Esophagus squamous epithelium (tissue), 5 donors: ENCODE measurements at places on chromosomes 4 and X.

DNA sequence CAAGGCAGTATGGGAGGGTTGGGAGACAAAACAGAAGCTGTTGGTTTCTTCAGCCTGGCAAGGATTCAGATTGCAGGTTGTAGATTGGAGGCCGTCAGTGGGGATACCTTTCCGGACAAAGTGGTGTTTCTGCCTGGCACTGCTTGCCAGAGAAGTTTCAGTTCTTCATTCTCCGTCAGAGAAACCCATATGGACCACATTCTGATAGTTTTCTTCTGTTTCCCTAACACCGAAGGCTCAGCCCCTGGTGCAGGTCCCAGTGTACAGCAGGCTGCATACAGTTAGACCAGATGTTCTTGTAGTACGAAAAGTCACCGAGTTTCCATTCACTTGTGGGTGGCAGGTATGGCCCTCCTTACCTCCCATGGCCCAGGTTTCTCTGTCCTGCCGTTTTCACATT, 107.3 kb downstream of the PTTG2 start:
- no peak for DNase-seq

GRCh38 chr4:15303052-15303641, 124.7 kb upstream of the C1QTNF7 start:
- DNase-seq, result no peak

DNA sequence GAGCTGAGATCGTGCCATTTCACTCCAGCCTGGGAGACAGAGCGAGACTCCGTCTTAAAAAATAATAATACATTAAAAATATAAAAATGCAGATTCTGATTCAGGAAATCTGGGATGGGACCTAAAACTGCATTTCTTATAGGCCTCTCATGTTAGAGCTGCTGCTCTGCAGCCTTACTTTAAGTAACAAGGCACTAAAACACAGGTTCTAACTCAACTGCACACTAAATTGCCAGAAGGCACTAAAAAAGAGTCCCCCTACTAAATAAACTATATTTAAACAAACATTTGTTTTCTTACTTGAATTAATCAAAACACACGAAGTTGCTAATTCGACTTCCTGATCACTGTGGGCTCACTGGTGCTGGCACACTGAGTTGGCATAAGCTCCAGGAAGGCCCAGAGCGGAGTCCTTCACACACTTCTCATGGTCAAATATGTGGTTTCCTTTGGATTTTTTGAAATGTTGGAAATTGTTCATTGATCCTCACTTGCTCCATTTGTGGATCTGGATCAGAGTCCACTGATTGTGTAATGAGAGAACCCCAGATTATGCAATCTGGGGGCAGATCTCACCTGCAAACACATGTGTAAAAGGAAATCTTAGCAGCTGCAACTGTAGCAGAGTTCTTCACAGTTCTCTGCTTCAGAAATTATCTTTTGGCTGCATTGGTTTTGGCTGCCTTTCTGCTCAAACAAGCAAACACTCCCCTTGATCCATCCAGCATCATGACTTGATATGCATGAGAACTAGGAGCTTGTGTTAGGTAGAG, 59.3 kb downstream of the AFF1 start:
- DNase-seq, result no peak

- DNase-seq, result no peak
Measured at GRCh38 chr4:45944000-45944399, 179.9 kb downstream of the GABRG1 start.

- no peak for DNase-seq
Measured at GRCh38 chrX:13808865-13809264, 8.0 kb downstream of the GPM6B start.

GRCh38 chr4:52172166-52172565, 121.1 kb downstream of the SPATA18 start:
- no peak for DNase-seq

DNA sequence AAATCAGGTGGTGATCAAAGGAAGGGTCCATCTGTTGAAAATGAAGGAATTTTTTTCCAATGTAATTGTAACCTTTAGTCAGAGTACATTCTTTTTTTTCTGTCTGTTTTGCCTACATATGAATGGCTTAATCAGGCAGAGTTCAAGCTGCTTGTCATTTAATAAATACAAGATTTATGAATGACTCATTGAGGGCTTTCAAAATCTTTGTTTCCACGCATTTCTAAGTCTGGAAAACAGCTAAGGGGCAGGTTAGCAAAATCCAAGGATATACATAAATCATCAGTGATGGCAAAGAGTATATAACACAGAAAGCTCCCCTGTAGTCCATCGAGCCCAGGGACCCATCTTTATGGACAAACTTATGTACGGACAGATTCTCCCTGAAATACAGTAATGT, 1.8 kb downstream of the CA5B start:
- DNase-seq, result no peak
